ENCODE measurements at places on chromosomes 11 and 22. TPM values are rescaled to one million over a fixed set of nuclear protein-coding genes. Genes with fewer than 3 reads are reported as not detected.

ACTN3 gene
- polyA plus RNA-seq = not detected

HORMAD2 gene
- not detected for polyA plus RNA-seq

CRY2 gene
- polyA plus RNA-seq = 12.1 TPM

TRIM49C gene
- polyA plus RNA-seq = not detected

CCDC15 gene
- 1.3 TPM for polyA plus RNA-seq
